ENCODE measurements at places on chromosomes 2 and 18. TPM values are rescaled to one million over a fixed set of nuclear protein-coding genes. Genes with fewer than 3 reads are reported as not detected.

The BCL2L11 gene
- 6.4 TPM for total RNA-seq

The DSG2 gene
- 68.6 TPM for total RNA-seq

The C18orf54 gene
- total RNA-seq = 2.7 TPM

The KCNK3 gene
- total RNA-seq = 0.81 TPM

The DPYSL5 gene
- 3.7 TPM for total RNA-seq

The C2orf66 gene
- 0.12 TPM for total RNA-seq

The PIEZO2 gene
- total RNA-seq = 0.61 TPM

The UGT1A8 gene
- total RNA-seq = 0.07 TPM

The C2orf72 gene
- 7.6 TPM for total RNA-seq

The GKN1 gene
- total RNA-seq = not detected

The CASP10 gene
- 2.0 TPM for total RNA-seq

The ANKRD30BL gene
- total RNA-seq = not detected
